ENCODE measurements at places on chromosomes 4 and X. TPM values are rescaled to one million over a fixed set of nuclear protein-coding genes. Genes with fewer than 3 reads are reported as not detected.

- DNase-seq, result no peak
Observed at GRCh38 chr4:7448036-7448435, 13.3 kb upstream of the PSAPL1 start.

DMRTC1 gene
- 0.30 TPM for polyA plus RNA-seq

DACH2 gene
- 25.4 TPM for polyA plus RNA-seq

DNA sequence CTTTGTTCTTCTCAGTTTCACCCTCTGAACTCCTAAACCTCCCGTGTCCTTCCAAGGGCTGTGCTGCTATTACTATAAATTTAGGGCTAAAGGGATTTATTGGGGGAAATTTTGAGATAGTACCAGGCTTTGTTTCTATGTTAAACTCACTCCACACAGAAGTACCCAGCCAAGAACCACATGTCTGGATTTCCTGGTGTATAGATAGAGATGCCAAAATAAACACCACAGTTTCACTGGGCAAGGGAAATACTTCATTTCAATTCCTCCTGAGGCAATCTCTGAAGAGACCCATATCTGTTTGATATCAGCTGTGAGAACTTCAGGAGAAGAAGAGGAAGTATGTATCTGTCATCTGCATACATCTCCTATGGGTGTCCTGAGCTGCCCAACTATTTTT is 21.7 kb upstream of the CLNK start:
- no peak for DNase-seq

LEF1 gene
- 70.5 TPM for polyA plus RNA-seq

DNA sequence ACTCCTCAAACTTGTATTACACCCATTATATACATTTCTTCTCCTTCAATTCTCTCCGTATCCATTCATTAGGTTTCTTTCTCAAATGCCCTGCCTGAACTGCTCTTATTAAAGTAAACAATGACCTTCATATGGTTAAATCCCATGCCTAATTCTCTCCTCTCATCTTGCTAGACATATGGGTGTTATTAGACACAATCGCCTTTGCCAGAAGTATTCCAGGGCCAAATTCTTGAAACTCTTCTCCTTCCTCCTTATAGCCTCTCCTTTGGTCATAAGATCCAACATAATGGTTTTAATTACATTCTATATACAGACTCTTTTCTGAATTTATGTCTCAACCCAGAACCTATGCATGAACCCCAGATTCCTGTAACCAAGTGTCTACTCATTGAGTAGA is 4.8 kb downstream of the ANXA10 start:
- no peak for DNase-seq

UGT2B17 gene
- not detected for polyA plus RNA-seq

GRCh38 chrX:102606115-102606514 is 6.8 kb downstream of the ARMCX5 start:
- no peak for DNase-seq
